ENCODE measurements at places on chromosomes 16 and 17.
A peak's percentile ranks its signal among the peaks of the same experiment; 100 is the strongest.

DNA sequence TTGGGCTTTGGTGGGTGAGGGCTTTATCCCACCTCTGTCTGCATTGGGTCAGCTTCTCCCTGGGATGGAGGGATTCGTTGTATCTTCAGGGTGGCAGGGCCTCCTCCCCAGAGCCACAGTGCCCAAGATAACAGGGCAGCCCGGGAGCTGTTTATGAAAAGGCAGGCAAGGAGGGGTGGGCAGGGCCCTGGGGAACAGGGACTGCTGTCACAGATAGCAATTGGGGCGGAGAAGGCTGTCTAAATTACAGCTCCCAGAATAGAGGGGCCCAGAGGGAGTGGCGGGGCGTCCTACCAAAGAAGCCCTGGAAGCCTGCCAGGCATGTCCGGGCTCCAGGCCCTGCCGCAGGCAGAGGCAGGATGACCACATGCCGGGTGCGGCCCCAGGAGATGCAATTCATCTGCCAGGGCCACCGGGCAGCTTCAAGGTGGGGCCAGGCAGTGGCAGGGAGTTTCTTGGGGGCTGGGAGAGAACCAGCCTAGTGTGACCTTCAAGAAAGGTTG, 18.8 kb upstream of the PHOSPHO1 start:
- peak; percentile 8 for DNase-seq

DNA sequence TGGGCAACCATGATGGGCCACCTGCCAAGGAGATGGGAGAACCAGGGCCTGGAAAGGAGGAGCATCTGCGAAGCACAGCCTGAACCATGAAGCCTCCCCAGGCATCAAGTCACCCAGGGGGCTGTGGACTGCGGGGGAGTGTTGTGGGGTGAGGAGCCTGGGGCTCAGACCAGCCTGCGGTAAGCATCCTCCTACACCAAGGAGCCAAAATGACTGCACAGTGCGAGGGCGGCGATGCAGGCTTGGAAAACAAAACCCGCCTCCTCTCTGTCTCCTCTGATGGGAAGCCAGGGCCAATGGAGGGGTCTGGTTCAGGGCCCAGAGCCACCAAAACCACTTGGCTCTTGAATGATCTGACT, 18.1 kb upstream of the MAF start:
- no peak for DNase-seq

DNA sequence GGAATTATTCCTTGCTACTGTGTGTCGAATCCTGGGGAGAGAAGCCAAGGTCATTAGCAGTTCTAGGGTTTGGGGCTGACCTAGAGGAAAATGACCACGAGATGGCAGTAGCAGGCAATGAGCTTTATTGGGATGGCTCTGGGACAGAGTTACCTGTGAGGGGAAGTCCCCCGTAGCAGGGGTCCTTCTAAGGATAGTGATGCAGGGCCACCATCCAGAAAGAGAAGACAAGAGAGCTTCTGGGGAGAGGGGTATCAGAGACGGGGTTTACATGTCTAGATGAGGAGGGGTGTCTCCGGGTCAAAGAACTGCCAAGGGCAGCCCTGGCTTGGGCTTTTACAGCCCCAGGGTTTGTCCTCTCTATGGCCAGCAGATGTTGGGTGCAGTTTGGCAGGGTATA, 6.4 kb upstream of the GGT6 start:
- peak; percentile 54 for DNase-seq

DNA sequence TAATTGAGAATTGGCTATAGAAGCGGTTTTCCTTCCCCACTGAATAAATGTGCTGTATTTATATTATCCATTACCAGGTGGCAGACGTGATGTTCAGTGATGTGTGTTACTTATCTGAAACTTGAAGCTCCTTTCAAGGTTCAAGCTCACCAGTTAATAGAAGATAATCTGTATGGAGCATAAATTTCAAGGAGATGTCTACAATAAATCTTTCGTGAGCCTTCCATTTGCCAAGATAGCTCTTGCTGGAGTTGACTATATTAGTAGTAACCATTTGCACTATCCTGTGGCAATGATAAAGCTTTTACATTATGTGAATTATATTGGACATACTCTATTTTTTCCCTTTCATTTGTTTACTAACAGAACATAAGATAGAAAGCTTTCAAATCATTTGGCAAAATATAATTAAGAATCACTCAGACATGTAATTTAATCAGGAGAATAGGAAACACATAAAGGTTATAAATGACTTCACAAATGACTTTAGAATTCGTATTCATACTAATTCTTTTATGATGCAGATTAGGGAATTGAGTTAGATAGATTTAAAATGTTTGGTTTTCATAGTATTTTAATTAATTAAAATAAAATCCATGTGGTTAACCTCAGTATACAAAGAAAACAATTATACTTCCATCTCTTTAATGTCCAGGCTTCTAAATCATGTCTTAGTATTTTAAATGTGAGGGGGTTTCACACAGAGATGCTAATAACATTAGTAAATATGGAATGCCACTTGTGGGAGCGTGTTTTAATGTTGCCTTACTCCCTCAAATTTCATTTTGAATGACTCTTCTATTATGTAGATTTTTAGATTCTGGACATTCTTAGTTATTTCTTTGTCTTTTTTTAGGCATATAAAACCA, 664.4 kb upstream of the CDH8 start:
- no peak for DNase-seq

DNA sequence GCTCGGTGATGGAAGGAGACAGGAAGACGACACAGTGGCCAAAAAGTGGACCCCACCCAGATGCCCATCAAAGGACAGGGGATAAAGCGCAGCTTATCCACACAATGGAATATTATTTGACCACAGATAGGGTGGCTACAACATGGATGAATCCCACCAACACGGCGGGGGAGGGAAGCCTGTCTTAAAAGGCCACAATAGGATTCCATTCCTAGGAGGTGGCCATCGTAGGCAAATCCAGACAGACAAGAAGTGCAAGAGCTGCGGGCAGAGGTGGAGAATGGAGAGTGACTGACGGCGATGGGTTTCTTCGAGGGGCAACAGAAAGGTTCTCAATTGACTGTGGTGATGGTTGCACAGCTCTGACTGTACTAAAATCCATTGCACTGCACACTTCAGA, 16.0 kb downstream of the SLC38A8 start:
- DNase-seq = no peak

DNA sequence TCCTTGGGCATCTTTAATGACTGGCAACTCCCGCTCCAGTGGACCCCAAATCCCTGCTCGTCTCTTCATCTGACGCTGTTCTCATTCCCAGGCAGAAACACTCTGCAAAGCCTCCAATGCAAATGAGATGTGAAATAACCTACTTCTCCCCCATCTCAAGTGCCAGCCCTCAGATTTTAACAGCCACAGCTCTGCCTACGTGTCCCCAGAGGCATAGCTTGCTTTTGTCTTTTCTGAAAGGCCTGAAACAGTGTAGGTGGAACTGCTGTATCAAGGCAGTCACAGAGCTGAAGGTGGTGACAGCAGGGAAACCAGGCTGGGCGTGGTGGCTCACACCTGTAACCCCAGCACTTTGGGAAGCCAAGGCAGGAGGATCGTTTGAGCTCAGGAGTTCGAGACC, 14.7 kb downstream of the RPH3AL start:
- DNase-seq = peak; percentile 28

DNA sequence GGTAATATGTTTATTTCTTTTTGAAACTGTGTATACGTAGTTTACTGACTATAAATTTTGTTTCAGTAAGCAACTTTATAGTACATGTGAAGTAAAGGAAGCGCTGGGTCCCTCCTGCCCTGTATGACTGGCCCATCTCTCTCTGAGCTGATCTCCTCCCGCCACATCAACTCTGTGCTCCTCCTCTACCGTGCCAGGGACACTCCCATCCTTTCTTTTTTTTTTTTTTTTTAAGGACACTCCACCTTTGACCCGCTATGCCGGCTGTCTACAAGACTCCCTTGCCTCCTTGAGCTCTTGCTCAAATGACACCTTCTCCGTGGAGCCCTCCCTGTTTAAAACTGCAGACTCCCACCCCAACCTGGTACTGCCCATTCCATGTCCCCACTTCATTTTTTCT, 35.5 kb downstream of the ERN1 start:
- DNase-seq = no peak

GRCh38 chr17:28912938-28913333, 10.1 kb upstream of the DHRS13 start:
- DNase-seq = no peak

GRCh38 chr16:84498223-84498610, 6.2 kb downstream of the MEAK7 start:
- DNase-seq = no peak

DNA sequence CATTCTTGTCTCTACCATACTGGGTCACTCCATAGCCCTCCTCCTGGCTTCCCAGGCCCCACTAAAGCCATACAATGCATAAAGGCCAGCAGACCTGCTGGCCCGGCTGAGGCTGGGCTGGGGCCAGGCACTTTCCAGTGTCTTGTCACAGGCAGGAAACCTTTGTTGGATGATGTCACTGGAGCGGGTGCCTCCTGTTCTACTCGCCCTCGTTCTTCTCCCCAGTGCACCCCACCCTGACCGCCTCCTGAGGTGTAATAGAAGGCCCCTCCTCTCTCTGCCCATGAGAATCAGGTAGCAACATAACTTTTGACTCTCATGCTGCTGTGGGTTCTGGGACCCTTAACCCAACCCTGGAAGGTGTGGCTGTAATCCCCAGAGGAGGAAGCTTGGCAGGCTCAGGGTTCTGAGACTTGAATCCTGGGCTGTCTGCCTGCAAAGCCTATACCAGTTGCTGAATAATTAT, 54.2 kb upstream of the IL34 start:
- DNase-seq = no peak

- peak; percentile 32 for DNase-seq
These were observed 1.0 kb downstream of the VEZF1 start for GRCh38 chr17:57986841-57987580.

GRCh38 chr16:58126451-58126961, 2.7 kb downstream of the CFAP20 start:
- no peak for DNase-seq

DNA sequence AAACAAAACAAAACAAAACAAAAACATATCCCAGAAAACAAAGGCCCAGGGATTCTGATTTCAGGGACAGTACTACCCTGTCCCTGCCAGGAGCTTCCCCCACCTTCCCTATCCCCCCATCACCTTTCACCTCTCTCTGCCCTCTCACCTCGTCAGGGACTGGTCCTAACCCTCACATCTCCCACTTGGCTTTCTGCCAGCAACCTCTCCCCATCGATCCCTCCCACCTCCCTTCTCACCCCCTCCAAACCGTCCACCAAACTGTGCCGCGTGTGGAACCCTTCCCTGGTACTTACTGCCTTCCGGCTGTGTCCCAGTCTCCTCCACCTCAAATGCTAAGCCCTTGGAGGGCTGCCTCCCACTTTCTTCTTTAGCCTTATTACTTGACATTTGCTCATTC, 36.4 kb downstream of the TMEM186 start:
- no peak for DNase-seq

DNA sequence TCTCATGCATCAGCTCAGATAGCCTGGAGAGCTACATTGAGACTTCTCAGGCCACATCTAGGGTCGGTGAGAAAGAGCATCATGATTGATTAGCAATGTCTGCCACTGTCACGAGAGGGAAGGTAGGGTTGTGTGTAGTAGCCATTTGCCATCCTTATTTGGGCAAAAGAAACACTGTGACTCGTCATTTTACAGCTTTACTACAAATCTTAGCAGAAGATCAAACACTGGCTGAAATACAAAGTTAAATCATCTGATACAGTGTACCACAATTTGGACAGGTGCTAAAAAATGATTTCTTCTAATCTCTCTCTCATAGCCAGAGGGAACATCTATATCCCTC, 334.3 kb downstream of the CBLN1 start:
- DNase-seq = no peak

GRCh38 chr17:22303096-22303495, 610.8 kb downstream of the KCNJ18 start:
- DNase-seq = no peak

DNA sequence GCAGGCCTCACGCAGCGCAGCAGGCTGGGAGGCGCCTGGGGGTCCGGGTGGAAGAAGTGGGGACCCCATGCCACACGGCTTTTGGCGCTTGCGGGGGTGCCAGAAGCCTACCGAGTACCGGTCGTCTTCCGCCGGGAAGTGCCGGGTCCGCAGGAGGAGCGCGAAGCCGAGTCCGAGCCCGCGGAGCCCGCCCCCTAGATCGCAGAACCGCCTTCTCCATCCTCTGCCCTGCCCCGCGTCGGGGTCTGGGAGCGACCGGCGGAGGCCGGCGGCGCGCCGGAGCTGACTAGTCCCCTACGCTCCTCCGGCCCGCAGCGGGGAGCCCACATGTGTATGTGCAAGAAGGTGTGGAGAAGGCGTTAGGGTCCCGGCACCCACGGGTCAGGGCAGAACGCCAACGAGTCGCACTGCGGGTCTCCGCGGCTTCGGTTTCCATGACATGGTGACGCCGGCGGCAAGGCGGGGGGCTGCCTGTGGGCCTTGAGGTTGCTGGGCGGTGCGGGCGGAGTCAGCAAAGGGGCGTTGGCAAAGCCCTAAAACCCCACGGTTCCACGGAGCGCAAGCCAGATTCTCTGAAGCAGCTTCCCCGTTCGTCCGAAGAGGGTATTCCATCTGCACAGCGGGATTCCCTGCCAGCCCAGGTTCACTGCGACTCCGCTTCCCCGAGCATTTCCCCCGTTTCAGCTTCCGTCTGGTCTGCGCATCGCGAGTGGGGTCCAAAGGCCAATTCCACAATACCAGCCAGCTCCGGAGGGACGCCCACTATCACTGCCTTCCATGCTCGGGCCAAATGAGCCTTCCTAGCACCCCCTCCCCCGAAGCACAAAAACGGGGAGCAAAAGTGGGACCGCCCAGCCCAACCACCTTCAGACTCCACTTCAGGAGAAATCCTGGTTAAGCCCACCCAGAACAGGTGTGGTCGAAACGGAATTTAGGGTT, 2.3 kb upstream of the LHX1 start:
- DNase-seq = no peak

DNA sequence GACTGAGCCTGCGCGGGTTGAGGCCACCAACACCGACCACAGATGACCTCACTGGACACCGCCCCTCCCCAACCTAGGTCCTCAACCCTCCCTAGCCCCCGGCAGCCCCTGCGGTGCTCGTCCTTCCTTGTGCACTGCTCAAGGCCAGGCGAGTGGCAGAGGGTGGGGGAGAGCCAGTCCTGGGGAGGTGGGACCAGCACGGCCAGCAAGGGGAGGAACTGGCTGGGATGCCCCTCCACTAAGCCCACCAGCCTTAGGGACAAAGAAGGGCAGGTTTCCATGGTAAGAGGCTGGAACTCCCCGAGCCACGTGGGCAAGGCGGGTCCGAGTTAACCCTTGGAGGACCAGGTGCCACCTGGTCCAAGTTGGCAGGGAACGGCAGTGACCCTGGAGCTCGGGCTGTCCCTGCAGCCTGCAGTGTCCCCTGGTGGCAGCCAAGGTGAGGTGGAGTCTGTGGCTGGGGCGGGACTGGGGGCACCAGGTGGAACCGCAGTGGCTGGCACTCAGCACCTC, 9.2 kb downstream of the FSCN2 start:
- DNase-seq = peak; percentile 77
